Frontal cortex (tissue), 4 donors: ENCODE measurements at places on chromosomes 16 and 17. TPM values are rescaled to one million over a fixed set of nuclear protein-coding genes. Genes with fewer than 3 reads are reported as not detected.

CCL17 gene
- total RNA-seq: not detected

LRRC46 gene
- not detected for total RNA-seq

SLC5A2 gene
- total RNA-seq: 1.2 TPM

HOXB1 gene
- not detected for total RNA-seq

SGF29 gene
- 21.6 TPM for total RNA-seq

HBQ1 gene
- 6.9 TPM for total RNA-seq
